LHCN-M2 (cell line): ENCODE measurements at places on chromosomes 13 and 19. TPM values are rescaled to one million over a fixed set of nuclear protein-coding genes. Genes with fewer than 3 reads are reported as not detected.
A peak's percentile ranks its signal among the peaks of the same experiment; 100 is the strongest.

GRCh38 chr19:33524024-33524664, 2.6 kb upstream of the PEPD start:
- peak; percentile 19 for DNase-seq

- peak; percentile 69 for DNase-seq
These were observed 1201.3 kb downstream of the EFNB2 start for GRCh38 chr13:105334211-105334610.

GRCh38 chr13:41561170-41561569, 103.8 kb downstream of the RGCC start:
- no peak for DNase-seq

DNA sequence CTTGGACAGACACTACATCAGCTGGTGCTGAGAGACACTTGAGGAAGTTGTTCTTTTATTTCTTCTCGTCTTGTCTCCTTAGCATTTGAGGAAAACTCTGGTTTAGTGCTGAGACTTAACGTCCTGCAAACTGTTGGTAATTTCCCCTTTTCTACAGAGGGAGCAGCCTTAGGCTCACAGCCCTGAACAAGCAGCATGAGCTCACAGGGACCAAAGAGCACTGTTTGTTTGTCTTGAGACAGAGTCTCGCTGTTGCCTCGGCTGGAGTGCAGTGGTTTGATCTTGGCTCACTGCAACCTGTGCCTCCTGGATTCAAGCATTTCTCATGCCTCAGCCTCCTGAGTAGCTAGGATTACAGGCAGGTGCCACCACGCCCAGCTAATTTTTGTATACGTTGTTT, 5.5 kb downstream of the ZNF805 start:
- no peak for DNase-seq

GRCh38 chr13:35475960-35476943, at the start of gene MAB21L1:
MAB21L1 (minus strand) TSS chr13:35476689; CDS start chr13:35476138, 551 bp downstream.
- peak; percentile 19 for DNase-seq

DNA sequence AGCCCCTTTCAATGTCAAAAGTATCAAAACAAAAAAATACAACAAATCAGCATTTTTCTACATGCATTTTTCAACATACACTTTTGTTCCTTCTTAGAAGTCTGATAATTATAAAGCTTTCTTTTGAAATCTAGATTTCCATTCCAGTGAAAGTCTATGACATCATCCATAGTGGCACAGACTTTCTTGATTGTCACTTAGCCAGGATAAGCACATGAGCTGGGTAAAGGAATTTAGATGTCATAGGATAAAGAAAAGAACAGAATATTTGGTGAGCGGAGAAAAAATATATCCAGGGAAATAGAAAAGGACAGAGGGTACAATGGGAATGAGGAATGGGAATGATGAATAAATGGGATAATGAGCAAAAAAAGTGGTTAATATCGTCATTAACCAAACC, 15.1 kb upstream of the TRPC4 start:
- DNase-seq, result no peak

- DNase-seq, result no peak
These were observed 14.3 kb downstream of the LATS2 start for GRCh38 chr13:21047087-21047486.

DNA sequence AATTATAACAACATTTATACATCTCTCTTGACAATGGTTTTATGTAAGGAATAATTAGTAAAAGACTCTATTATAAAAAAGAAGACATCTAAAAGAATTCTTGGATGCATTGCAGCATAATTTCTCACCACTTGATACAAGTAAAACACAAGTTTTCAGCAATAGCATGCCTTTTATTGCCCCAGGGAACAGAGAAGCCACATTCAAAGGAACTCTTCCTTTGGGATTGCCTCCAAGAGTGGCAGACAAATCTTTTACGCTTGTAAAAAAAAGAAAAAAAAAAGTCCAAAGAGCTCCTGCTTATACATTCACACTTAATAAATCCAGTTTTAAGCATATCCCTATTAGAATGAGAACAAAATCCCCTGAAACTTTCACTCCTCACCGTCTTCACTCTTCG, 2357.8 kb upstream of the PCDH20 start:
- DNase-seq, result no peak

DNA sequence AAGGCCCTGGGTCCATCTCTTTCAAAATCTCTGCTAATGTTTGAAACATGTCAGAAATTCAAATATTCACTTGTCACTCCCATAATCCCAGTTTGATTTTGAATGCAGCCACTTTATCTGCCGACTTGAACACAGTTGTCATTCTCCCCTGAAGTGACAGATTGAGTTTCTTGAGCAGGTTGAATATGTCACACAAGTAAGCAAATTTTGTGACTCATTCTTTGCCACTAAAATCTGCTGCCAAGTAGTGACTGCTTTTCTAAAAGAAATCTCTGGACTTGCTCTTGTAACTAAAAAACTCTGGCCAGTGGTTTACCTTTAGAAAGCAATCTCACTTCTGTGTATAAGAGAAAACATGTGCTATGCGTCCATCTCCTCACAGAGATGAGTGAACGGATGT, 357.1 kb downstream of the LMO7 start:
- DNase-seq, result no peak

DNA sequence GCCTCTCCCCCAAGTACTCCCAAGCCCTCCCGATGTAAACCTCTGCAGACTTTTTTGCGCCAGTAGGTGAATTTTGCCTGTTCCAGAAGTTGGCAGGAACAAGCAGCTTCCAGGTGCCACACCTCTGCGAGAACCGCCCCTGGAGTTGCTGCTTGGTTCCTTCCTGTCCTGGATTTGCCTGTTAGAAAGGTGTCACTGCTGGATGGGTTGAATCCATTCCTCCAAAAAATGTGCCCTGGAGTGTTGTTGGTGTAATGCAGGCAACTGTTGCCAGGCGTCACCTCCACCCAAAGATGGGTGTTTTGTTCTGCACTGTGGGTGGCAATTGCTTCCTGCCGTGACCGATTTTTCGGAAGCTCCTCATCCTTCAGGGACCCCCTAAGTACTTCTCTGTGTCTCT, 5.7 kb downstream of the PGPEP1 start:
- no peak for DNase-seq

GRCh38 chr13:21149568-21149967, 26.8 kb downstream of the SKA3 start:
- DNase-seq, result peak; percentile 23

- DNase-seq, result no peak
These were observed 205.3 kb downstream of the MZT1 start for GRCh38 chr13:72521940-72522661.

- peak; percentile 51 for DNase-seq
These were observed at the start of gene ZNF382 for GRCh38 chr19:36605101-36605876. ZNF382 (plus strand) TSS chr19:36605313; CDS start chr19:36609915, 4,602 bp downstream.

- peak; percentile 63 for DNase-seq
These were observed 142.0 kb downstream of the ZNF737 start for GRCh38 chr19:20423381-20424197.

- DNase-seq, result no peak
These were observed 656.6 kb downstream of the UQCRFS1 start for GRCh38 chr19:28556371-28556770.

DNA sequence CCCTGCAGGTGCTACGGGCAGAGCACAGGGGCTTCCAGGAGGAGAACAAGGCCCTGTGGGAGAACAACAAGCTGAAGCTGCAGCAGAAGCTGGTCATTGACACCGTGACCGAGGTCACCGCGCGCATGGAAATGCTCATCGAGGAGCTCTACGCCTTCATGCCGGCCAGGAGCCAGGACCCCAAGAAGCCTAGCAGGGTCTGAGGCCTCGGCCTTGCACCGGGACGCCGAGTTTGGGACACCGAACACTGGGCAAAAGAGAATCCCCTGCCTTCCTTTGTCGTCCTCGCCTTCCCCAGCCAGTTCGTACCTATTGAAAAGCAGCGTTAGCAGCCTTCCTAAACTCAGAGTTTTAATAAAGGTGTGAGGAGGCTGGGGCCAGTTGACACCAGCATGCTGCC, 12.1 kb downstream of the CBY2 start:
- DNase-seq, result no peak

DNA sequence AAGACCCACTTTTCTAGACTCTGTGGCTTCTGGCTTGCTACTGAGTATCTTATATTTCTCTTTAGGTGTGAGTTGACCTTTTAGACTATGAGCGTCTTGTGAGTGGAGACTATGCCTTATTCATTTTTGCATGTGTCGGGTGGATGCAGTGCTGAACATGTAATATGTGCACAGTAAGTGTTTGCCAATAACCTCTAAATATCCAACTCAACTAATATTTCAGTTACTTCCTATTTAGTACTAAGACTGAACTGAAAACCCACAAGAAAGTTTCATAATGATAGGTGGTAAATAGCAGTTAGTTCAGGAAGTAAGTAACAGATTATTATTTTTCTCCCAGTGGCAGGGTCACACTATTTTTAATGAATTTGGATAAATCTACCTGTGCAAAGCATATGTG, 269.3 kb downstream of the KCNRG start:
- no peak for DNase-seq

DNA sequence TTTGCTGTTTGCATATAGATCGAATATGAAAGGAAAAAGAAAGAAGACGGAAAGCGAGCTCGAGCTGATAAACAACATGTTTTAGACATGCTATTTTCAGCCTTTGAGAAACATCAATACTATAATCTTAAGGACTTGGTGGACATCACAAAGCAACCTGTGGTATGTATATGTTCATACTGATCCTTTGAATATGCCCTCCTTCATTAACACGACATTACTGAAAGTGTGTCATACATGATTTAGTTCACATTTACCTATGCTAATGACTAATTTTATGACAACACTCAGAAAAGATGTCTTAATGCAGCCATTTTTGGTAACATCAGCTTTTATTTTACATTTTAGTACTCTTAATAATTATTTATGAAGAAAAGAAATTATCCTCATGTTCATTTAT, 66.4 kb upstream of the KCTD4 start:
- no peak for DNase-seq

DNA sequence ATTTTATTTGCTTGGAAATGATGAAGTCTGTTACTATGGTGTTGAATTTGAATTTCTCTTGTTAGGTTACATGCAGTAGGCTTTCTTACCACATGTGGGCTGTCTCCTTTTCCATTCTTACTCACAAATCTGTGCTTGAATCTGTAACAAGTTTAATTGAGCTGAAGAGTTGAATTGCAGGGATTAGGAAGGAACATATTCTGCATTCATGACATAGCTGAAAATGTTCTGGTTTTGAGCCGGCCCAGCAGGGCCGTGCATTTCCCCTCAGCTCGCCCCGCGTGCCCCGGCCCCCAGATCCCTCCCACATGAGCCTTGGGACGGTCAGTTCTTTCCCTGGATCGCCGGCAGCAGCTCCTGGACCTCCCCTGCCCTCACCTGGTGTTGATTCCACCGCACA, 28.1 kb downstream of the TFDP1 start:
- no peak for DNase-seq

GRCh38 chr13:113813749-113814434, 50.0 kb downstream of the GAS6 start:
- DNase-seq, result no peak

The RFPL4AL1 gene
- total RNA-seq, result not detected in 2 replicates

The LENG9 gene
- total RNA-seq, result 3.8 and 8.2 TPM in 2 replicates

The NUMBL gene
- 39.9 and 41.3 TPM in 2 replicates for total RNA-seq

The KANK3 gene
- 0.11 and 1.2 TPM in 2 replicates for total RNA-seq

The ZBTB32 gene
- total RNA-seq, result not detected in 2 replicates

The RNF225 gene
- 0.29 TPM in 1 of 2 replicates, not detected in the other for total RNA-seq
